ENCODE measurements at places on chromosomes 1 and 21.

- DNase-seq = no peak
Measured at GRCh38 chr1:6512245-6512907, 20.9 kb upstream of the PLEKHG5 start.

DNA sequence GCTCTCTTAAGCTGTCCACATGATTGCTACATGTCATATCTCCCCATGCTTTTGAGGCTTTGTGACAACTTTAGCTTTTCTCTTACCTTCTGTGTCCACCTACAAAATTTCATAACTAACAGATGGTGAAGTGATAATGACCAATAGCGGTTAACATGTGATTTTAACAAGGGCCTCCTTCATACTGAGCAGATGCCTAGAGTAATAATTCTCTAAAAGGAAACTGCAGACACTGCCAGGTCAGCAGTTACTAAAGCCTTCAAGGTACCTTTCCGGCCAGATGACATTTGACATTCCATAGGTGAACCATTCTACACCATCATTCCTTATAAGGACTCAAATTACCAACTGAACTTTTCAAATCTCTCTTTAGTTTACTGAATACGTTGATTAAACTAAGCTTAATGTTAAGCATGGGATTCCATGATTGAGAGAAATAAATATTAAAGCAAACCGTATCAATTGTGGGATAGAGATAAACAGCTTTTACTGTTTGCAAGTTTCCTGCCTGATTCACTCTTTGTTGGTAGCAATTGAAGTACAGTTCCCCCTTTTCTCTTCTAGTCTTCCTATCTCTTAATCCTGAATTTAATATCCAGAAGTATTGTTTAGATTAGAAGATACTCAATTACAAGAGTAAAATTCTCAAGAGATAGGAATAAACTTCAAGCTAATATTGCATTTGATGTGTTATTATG lies 205.1 kb downstream of the PLA2G4A start:
- no peak for DNase-seq

- no peak for DNase-seq
Measured at GRCh38 chr1:78325293-78325692, 165.5 kb upstream of the PTGFR start.

- no peak for DNase-seq
Measured at GRCh38 chr1:62210960-62211359, 16.3 kb downstream of the L1TD1 start.

DNA sequence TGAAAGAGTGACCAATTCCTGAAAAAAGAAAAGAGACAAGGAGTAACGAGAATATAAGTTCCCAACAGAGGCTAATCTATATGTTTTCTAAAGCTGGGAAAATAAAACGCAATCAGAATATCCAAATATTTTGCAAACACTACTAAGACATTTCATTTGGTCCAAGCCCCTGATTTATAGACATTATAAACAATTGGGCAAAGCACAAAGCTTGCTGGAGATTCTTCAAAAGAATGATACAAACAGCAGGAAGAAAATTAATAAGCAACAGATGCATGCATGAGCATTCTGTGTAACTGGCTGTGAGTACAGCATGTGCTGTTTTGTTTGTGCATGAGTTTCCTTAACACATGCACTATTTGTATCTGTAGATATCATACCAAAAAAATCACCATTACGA lies 552.9 kb downstream of the LTN1 start:
- DNase-seq = peak; percentile 17

- DNase-seq = no peak
Measured at GRCh38 chr1:97986041-97987005, 65.5 kb upstream of the DPYD start.

DNA sequence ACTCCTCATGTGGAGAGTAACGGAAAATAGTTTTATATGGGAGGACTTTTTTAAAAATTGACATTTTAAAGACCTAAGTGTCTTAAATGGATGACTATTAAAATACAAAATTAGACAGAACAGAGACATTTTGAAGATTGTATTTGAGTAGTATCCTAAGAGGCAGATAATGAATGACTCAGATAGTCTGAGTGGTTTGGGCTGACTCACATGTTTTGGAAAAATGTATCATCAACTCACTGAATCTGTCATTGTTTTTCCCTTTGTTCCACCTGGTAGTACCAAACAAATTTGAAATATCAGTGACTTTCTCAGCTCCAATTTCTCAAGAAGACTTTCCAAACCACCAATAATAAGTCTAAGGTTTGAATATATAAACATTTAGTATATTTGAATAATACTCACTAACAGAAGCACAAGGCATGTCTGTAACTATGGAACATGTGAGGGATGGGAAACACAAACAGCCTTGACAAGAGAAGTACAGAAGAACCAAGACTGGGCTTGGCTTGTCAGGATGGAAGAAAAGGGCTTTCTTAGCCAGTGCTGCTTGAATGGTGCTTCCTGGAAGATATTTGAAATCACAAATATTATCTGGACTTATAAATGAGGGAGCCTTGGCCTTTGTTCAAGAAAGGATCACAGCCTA lies 90.6 kb downstream of the SGIP1 start:
- peak; percentile 64 for DNase-seq

GRCh38 chr1:182229921-182230491 lies 161.6 kb downstream of the GLUL start:
- peak; percentile 9 for DNase-seq

GRCh38 chr1:74763807-74764206 lies 30.9 kb downstream of the TYW3 start:
- no peak for DNase-seq
